CD4-positive, alpha-beta T cell treated with Interleukin-12 subunit alpha and Interleukin-12 subunit beta, for 1 hour (primary cell): ENCODE measurements at places on chromosomes 5 and 9.

GRCh38 chr9:16136451-16136850 lies 583.6 kb downstream of the CCDC171 start:
- no peak for DNase-seq

GRCh38 chr9:136011703-136012496 lies 50.7 kb upstream of the UBAC1 start:
- DNase-seq: no peak

GRCh38 chr9:136345281-136346156 lies 18.0 kb downstream of the DNLZ start:
- no peak for DNase-seq

DNA sequence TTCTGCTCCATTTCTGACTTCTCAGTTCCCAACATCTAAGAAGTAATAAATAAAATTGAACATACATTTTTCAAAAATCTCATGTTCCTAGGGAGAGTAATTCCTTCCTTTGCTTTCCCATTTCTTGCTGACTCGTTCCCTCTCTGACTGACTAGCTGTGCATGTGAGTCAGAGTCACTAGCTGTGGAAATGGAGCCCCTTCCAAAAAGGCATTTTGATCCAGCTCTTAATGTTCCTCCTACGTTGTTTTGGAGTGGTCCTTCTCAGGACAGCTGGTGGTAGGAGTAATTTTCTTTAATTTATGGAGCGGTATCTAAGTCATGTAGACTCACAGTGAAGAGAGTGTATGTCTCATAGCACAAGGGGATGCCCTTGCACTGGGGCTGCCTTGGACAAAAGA lies 460.2 kb downstream of the GADD45G start:
- no peak for DNase-seq

- DNase-seq: no peak
Observed at GRCh38 chr5:139263536-139263935, 30.0 kb upstream of the MATR3 start.

DNA sequence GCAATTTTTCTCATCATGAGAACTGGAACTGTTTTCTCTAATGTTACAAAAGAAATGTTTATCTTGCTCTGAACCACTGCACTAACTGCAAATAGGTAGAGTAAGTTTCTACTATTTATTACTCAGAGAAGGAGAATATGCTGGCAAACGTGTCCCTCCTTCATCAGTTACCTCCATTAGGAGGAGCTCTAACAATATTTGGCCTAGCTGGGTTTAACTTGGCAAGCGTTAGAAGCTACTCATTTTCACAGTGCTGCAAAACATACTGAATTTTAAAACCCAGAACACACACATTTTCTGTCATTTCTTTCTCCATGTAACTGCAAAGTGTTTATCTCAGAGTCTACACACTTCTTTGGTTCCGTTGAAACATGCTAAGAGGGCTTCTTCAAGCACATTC lies 101.0 kb upstream of the GABRG2 start:
- no peak for DNase-seq

DNA sequence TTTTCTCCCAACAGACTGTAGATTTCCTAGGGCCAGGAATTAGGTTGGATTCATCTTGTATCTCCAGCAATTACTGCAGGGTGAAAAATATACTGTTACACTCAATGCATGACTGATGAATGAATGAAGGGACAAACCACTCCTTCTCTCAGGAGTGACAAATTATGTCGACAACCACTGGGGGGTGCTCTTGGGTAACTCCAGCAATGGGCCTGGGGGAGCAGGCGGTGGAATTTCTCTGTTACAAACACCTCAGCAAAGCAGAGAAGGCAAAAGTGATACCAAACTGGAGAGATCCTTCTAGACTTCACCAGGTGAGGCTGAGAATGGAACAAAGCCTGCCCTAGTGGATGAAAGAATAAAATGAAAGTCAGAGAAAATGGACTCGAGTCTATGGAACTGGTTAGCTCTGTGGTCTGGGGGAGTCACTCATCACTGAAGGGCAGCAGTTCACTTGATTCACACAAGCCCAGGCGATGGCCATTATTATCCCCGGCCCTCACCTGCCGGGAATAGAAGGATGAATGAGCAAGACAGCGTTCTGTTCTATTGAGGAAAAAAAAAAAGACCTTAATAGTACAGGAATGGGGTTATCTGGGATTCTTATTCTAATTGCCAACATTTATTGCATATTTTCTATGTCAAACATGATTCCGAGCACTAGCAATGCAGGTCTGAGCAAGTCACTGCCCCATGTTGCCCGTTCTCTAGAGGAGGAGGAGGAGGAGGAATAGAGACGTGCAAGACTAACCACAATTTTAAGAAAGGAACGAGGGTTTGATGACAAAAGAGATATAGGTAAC lies 341.1 kb downstream of the ASTN2 start:
- DNase-seq: no peak

- peak; percentile 41 for DNase-seq
Observed at GRCh38 chr9:34651876-34652601, at the start of gene IL11RA. IL11RA (plus strand) TSS chr9:34652185; CDS start chr9:34655218, 3,033 bp downstream.

- DNase-seq: no peak
Observed at GRCh38 chr5:112106878-112107277, 312.2 kb downstream of the EPB41L4A start.
